ENCODE measurements at places on chromosomes 4 and X.

GRCh38 chr4:8788174-8788573 is 83.5 kb downstream of the HMX1 start:
- DNase-seq, result no peak

GRCh38 chr4:6142935-6143602 is 57.3 kb downstream of the JAKMIP1 start:
- DNase-seq, result no peak

GRCh38 chr4:36283912-36284465 is 2.6 kb downstream of the DTHD1 start:
- DNase-seq, result no peak

DNA sequence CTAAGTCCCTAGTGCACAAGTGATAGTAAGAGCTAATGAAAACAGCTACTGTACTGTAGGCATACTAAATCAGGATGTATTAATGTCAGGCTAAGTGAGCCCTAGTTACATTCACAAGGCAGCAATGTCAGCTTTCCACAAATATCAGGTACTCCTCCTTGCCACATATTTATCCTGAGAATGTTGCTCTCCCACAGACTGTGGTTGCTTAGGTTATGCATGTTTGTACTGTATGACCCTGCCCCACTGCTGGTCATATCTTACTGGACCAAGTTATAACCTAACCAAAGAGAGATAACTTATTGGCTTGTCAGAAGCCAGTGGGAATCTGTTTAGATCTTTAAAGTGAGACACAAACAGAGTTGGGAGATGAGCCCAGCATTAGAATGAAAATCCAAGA is 241.0 kb downstream of the SLC39A8 start:
- DNase-seq, result no peak

DNA sequence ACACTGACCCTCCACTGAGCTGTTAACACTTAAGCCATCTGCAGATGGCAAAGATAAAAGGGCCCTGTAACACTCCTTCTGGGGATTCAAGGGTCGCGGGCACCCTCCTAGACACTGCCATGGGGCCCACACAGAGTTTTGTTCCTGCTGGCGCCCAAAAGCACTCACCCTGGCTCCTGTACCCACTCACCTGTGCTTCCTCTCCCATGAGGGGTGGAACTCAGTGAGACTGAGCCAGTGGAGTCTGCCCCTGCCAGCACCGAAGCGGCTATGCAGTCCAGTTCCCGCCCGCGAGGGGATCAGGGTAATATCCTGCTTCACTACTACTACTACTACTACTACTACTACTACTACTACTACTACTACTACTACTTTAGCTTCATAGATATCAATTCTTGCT is 312.1 kb upstream of the FTHL17 start:
- no peak for DNase-seq

DNA sequence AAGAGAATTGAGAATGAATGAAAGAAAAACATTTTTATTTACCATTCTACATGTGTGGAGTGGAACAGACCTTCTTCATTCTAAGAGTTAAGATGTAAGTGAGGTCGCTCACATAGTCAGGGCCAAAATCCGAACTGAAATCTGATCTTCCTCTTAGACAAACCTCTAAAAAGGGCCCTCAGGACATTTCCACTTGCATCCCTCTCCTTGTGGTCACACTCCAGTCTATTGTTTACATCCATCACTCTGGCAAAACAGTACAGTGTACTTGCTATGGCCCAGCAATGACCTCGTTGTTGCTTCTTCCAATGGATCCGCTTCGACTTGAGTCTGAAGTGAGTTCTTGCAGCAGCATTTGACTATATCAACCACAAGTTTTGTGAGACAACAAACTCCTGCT is 54.2 kb downstream of the MOSPD2 start:
- no peak for DNase-seq

- DNase-seq, result no peak
Observed at GRCh38 chr4:67725132-67725531, 24.2 kb upstream of the UBA6 start.

GRCh38 chr4:15558561-15558960 is 88.9 kb downstream of the CC2D2A start:
- no peak for DNase-seq

DNA sequence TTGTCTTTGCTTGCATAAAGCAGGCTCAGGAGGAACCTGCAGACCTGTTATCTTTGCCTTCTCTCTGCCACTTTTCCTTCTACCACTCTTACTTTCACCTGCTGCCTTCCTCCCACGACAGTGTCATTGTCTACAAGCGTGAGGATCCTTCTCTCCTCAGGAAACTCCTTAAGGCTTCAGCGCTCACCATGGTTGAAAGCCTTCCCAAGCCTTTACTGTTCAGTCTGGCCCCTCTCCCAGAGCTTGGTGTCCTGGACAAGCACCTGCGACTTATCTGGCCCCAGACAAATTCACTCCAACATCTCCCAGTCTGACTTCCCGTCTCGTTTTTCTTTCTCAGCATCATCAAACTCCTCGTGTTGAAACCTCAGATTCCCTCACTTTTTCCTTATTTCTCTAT is 31.0 kb downstream of the CC2D2A start:
- DNase-seq, result no peak

DNA sequence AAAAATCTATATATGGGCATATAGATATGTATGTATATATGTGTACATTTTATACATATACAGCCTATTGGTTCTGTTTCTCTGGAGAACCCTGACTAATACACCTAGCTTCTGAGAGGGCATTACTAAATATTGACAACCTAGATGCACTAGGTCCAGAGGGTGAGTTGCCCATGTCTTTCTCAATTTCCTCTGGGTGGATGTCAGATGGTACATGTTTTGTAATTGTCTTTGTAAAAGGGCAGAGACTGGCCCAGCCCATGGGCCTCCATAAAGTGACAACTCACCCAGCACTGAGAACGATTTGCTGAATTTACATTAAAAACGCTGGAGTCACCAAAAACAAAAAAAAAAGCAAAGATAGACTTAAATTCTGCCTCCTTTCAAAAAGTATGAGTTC is 198.5 kb upstream of the FAM241A start:
- no peak for DNase-seq

GRCh38 chr4:147772056-147772455 is 40.2 kb downstream of the ARHGAP10 start:
- DNase-seq, result no peak

GRCh38 chr4:51862781-51863180 is 19.8 kb downstream of the DCUN1D4 start:
- no peak for DNase-seq

DNA sequence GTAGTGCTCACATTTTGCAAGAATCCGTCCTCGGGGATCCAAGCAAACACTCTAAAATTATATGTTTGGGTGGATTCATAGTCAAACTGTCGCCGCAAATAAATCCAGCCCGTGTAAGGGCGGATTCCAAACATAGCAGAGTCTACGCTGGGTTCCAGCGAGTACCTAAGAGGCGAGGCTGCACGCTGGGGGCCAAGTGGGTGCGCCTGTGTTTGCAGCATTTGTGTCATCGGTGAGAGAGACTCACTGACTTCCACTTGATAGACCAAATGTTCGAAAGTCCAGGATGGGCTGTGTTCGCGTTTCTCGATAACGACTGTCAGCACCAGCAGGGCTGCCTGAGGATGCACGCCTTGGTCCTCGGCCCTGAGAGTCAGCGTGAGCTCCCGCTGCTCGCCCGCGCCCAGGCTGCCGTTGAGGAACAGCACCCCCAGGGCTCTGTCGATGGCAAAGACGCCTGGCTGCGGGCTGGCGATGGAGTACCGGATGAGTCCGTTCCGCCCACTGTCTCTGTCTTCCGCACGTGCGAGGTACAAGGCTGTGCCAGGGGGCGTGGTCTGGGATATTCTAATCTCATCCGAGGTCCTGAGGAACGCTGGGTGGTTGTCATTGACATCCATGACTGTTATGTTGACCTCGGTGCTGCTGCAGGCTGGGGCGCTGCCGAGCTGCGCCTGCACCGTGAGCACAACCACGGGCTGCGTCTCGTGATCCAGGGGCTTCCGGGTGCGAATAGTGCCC is 158.7 kb downstream of the DCHS2 start:
- DNase-seq, result no peak

GRCh38 chr4:9933956-9934355 is 87.3 kb downstream of the SLC2A9 start:
- no peak for DNase-seq

- no peak for DNase-seq
Observed at GRCh38 chr4:109608879-109609278, 48.8 kb downstream of the MCUB start.

DNA sequence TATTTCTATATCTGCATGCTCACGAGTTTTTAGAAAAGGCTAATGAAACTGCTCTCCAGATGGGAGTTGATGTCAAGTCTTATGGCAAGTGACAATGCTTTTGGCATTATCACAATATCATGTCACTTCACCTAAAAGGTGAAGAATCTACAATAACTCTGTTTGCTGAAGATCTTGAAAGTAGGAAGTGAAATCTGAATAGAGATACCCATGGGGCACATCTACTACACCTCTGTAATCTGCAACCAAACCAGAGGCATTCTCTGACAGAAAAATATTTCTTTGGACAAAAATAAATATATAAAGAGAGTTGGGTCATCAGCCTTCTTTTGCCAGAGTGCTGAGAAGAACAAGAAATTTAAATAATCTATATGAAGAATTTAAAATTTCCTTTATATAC is 3.9 kb upstream of the VAMP7 start:
- no peak for DNase-seq

DNA sequence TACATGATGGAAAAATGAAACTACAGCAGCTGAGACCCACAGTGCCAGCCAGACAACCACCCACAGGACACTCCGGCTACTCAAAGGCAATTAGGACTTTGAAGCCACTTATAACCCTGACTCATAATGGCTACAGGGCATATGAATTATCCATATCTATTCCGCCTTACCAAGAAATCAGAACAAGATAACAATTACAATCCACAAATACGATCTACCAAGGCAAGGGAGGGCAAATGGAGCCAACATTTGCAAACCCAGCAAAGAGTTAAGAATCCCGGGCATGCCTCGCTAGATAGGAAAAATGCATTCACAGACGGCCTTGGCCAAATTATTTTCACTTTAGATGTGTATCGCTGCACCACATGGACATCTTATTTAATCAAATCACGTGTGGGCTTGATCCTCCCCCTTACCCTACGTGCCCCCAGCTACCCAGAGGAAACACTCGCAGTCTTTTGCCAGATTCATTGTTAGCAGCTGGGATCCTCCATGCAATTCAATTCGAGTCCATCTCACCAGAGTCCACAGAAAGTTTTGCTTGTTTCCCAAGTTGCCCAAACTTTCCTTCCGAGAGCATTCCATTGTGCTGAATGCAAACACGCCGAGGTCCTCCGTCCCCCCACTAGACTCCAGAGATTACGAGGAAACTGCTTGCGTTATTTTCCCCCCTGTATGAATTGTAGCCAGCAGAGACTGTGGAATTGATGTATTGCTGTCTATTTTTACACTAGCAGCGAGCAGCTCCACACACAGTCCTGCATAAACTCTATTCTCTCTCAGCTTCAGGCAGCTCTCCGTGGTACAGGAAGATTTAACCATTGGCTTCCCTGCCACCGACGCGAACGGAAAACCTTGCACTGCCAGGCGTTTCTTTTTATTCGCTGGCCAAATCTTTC is 1.2 kb downstream of the PPARGC1A start:
- no peak for DNase-seq

- no peak for DNase-seq
Observed at GRCh38 chr4:67546004-67546356, 677 bp upstream of the CENPC start.

DNA sequence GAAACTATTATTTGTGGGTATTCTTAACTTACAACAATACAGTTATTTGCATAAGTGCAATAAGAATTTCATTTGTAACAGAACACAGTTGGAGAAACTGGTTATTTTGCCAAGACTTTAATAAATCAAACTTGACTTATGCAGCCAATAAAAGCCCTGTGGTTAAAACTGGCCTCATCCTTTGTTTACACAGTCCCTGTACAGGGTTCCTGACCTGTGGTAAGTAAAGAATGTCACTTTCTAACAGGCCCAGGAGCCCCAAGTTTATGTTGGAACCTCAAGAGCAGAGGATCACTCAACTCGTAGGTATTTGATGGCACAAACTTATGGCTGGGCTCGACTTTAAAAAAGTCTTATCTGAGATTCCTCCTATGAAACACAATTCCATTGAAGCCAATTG is 88.6 kb upstream of the PTCHD1 start:
- no peak for DNase-seq

DNA sequence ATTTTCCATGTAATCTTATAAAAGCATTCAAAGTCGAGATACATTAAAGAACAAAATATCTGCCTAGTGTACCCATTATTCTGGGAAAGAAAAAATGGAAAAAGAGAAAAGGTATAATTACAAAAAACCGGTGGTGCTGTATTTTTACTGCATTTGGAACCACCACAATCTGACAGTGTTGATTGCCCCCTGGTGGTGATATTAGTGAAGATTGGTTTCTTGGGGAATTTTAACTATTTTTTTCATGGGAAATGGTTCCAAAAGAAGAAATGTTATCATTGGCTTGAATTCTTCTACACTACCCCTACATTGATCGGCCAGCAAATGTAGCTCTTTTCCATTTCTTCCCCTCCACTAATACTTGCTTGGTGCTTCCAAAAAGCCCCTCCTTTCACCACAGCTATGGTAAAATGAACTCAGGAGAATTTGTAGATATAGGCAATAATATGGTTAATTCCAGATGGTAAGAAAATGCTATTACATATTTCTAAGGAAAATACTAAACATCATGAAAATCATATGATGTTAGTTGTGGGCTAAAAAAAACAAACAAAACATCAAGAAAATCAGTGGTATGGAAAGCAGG is 50.0 kb downstream of the COX18 start:
- DNase-seq, result peak; percentile 36

DNA sequence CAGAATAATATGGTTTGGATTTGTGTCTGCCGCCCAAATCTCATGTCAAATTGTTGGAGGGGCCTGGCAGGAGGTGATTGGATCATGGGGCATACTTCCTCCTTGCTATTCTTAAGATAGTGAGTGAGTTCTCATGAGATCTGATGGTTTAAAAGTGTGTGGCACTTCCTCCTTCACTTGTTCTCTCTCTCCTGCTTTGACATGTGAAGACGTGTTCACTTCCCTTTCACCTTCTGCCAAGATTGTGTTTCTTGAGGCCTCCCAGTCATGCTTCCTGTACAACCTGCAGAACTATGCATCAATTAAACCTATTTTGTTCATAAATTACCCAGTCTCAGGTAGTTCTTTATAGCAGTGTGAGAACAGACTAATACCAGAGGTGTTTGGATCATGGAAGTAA is 325.7 kb upstream of the GIMD1 start:
- no peak for DNase-seq

- no peak for DNase-seq
Observed at GRCh38 chr4:169256856-169257761, 13.6 kb downstream of the SH3RF1 start.

DNA sequence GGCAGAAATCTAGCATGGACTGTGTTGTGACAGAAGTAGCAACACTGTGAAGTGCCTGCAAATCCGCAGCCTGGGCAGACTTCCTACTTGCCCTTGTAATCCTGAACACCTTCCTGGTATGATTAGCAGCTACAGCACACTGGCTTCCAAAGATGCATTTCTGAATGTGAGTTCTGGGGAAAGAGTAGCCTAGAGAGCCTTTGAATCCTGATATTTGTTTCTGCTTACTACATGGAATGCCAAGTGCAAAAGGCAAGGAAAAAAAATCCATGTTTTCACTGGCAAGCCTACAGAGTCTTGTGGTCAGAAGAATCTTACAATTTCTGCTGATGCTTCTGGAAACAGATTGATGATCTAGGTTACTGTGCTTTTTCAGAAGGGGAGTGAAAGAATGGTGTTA is 223.7 kb downstream of the COL25A1 start:
- no peak for DNase-seq
